Fibroblast of mammary gland (primary cell): ENCODE measurements at places on chromosomes 4 and X.
A peak's percentile ranks its signal among the peaks of the same experiment; 100 is the strongest.

- no peak for DNase-seq
These were observed 69.7 kb downstream of the TMEM154 start for GRCh38 chr4:152610131-152610530.

GRCh38 chr4:137610960-137611359 lies 78.7 kb upstream of the PCDH18 start:
- DNase-seq: peak; percentile 42

DNA sequence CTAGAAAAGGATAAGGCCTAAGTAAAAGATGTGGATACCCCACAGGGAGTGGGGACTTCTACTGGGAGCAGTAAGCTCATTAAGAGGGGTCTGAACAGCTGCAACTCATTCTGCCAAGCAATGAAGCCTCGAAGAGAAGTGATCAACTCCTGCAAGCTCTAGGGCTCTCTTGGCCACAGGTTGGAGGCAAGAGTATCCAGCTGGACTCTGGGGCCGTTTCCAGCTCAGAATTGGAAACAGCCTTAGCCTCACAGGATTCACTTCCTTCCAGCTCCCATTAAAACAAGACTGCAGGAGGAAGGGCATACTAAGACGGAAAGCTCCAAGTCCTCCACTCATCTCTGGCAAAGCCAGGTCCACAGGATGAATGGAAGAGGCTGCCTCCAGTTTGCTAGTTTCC lies 126.3 kb downstream of the ATG4A start:
- no peak for DNase-seq

GRCh38 chr4:35818520-35818919 lies 425.8 kb downstream of the ARAP2 start:
- no peak for DNase-seq

- DNase-seq: peak; percentile 85
These were observed 12.0 kb downstream of the EREG start for GRCh38 chr4:74376888-74377483.

DNA sequence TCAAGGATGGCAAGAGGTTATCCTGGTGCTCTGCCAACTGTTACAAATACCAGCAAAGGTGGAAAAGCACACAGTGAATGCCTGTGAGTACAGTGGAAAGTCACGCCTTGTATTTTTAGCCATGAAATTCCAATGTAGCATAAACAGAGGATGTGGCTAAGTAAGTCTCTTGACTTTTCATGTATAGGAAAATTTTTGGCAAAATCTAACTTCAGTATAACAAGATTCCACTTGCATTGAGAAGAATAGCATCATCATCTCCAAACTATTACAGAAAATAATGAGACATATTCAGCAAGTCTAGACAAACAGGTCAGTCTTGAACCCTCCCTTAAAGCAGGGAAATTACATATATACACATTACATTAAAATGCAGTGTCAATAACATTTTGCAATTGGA lies 7.9 kb downstream of the SLC10A6 start:
- DNase-seq: no peak

- DNase-seq: no peak
These were observed 135.0 kb downstream of the GPC3 start for GRCh38 chrX:133850399-133850798.

DNA sequence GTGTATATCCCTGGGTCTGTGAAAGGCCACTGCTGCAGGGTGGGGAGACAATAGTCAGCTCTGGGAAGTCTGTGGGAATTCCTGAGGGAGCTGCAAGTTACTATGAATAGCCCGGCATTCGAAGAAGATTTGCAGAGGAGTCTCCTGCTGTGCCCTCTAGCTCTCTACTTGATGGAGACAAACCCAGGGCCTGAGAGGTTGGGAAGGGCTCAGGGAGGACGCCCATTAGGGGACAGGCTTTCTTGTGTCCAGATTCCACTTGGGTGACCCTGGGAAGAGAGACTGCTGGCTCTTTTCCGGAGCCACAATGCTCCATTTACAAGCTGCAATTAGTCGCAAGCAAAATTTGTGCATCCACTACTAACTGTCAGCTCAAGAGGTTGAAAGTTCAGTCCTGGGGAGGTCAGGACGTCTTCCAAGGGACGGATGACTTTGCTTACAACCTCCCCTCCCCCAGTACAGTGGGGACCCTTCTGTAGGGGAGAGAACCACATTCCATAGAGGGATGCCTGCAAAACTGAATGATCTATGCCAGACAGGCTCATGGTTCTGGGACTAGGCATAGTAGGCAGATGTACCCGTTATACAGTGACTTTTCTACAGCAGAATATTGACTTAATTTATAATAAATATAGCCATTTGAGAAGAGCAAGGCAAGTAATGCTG lies 48.2 kb upstream of the PHOX2B start:
- DNase-seq: no peak

DNA sequence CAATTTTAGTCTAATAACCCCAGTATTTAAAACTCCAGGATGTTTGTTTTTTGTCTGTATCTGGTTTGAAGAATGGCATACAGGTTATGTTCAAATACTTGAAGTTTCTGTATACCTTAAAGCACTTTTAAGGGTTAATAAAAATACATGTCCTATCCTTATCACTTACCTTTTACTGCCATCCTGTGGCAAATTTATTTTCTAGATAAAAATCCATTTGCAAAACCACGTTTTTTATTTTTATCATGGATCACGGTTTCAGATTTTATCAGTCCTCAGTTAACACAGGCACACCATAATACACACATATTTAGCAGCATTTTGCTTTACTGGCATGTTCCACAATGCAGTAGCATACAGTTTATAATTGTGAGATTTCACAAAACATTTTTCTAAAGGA lies 113.3 kb upstream of the H2AZ1 start:
- DNase-seq: peak; percentile 17

GRCh38 chr4:137455647-137456321 lies 76.5 kb downstream of the PCDH18 start:
- no peak for DNase-seq

- DNase-seq: no peak
These were observed 64.6 kb downstream of the RHOH start for GRCh38 chr4:40261231-40262076.

- DNase-seq: peak; percentile 40
These were observed 174.1 kb downstream of the RBMX2 start for GRCh38 chrX:130575831-130576389.

DNA sequence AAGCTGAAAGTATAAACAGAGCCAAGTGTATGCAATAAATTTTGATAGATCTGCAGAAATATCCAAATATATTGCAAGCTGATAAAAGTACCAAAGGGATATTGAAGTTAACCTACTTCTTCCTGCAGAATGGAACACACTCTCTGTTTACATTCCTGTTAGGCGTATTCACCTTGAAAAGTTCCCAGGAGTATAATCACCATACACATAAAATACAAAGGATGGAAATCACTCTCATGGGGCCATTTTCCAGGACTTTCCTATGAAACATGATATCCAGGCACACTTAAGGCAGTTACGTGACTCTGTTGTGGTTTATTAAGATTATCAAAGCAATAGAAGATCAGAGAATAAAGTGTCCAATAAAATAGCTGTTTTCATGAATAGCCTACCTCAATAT lies 1142.3 kb downstream of the NLGN4X start:
- DNase-seq: no peak

- DNase-seq: peak; percentile 23
These were observed 147.6 kb downstream of the BCOR start for GRCh38 chrX:39950018-39950688.

- no peak for DNase-seq
These were observed 8.7 kb upstream of the ANK2 start for GRCh38 chr4:113040793-113041192.

DNA sequence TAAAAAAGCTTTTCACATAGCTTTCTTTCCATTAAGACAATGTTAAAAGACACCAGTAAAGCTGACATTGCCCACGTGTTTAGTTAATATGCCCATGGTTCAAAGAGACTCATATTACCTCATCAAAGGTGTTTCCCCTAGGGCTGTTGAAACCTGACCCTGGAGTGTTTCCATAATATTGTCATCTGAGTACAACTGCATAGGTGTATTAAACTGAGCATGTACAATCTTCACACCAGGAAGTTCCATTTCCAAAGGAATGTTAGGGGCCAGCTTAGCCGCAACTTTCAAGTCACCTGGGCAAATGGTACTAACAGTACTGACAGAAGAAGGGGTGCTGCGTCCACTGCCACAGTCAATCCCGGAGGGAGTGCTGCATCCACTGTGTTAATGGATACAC lies 27.1 kb downstream of the PDLIM3 start:
- DNase-seq: no peak

- DNase-seq: peak; percentile 56
These were observed 74.3 kb downstream of the FRAS1 start for GRCh38 chr4:78131403-78131802.

DNA sequence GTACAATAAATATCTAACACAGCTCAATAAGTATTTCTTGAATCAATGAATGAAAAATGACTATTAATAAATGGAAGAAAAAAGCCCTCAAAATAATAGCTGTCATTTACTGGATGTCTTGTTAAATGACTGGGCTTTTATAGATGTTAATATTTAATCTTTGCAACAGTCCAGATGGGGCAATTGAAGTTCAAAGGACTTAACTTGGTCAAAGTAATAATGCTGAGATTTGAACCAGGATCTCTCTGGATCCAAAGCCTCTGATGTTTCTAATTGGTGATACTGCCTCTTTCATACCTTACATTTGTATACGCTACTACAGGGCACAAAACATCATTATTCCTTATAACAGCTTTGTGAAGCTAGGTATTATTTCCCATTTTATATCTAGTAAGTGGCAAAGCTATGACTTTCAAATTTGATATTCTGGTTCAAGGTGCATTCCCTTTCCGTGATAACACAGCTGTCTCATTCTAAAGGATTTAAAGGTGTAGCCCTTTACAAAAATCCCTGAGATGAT lies 72.6 kb downstream of the DCK start:
- DNase-seq: no peak

DNA sequence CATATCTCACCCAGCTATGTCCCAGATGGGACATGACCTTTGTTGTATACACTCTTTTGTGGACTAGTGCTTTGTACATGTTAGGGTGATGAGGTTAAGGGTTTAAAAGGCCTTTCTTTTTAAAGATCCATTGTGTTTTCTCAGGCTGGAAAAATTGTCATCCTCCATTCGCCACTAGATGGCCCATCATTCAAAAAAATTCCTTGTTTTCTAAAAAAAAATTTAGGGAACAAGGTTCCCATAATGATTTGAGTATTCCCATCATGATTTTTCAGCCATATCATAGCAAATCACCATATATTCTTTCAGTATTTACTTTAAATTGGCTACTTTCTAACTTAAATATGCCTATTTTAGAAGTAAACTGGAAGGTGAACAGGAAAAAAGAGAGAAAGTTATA lies 91.9 kb upstream of the TMEM164 start:
- peak; percentile 24 for DNase-seq

DNA sequence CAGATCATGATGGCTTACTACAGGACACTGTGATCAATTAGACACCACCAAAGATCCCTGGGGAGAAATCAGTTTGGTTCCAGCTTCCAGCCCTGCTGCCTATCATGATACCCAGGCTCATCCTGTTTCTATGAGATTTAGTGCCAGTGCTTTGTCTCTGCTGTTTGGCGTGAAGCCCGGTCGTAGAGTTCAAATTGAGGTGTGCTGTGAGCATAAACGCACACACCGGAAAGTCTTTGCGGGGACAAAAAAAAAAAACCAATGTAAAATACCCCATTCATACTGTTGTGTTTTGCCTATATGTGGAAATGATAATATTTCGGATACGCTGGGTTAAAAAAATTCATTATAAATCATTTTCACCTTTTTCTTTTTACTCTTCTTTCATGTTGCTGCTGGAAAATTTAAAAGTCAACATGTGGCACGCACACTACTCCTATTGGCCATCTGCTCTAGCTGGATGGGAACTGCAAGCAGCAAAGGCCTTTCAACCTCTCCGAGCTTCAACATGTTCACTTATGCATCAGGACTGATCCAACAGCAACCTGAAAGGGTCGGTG lies 607 bp upstream of the DKC1 start:
- DNase-seq: no peak

DNA sequence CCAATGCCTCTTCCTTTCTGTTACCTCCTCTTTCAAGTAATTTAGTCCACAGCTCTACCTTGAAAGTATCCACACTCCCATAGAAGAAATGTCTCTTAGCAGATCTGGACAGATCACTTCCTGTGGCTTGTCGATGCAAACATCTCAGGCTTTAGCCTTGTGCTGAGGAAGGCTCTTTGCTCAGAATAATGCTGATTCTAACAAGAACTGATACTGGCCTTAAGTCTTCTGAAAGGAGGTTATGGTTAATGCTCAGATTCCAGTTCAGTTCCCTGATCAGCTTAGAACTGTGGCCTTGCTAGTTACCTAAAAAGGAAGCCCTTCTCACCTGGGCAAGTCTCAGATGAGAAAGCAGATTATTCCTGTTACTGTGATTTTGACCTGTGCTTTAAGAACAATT lies 230.1 kb upstream of the FAT4 start:
- DNase-seq: no peak

DNA sequence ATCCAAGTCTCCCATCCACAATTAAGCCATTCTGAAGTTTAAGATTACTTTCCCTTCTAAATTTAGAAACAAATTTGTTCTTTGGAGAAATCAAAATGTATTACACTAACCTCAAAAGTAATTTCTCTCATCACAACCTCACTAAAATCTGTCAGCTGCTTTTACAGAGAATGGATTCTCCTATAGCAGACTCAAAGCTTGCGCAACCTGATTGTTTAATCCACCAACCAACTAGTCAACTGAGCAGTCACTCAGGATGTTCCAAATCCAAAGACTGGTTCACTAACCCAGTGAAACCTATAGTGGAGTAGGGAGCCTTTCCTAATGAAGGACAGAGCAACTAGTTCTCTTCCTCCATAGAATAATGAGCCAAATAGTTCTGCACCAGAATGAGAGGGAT lies 44.3 kb downstream of the RCHY1 start:
- DNase-seq: no peak

DNA sequence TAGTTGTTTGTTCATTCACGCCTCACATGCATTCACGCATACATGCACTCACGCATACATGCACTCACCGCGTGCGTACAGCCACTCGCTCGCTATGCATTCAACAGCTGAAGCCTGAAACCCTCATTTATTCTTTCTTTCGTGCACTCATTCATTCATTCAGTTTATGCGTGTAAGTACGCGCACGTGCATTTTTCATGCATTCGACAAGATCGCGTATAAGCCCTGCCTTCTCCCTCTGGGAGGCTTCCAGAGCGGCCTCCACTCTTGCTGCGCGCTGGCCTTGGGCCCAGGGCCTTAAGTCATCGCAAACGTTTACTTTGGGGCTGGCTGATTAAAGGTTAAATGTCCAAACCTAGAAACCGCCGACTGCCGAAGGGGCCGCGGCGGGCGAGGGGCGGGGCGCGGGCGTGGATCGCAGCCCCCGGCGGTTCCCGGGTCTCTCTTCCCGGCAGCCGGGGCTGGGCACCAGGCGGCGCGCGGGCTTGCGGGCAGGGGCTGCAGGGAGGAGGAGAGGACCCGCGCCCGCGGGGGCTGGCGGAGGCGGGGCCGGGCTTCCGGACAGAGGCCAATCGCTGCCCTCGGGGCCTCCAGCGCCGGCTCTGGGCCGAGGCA lies at the start of gene GYG2:
GYG2 (plus strand) TSS at position 587 of the 615 bp plus-strand sequence. CDS start 1,259 bp downstream, outside the sequence.
- DNase-seq: peak; percentile 39

DNA sequence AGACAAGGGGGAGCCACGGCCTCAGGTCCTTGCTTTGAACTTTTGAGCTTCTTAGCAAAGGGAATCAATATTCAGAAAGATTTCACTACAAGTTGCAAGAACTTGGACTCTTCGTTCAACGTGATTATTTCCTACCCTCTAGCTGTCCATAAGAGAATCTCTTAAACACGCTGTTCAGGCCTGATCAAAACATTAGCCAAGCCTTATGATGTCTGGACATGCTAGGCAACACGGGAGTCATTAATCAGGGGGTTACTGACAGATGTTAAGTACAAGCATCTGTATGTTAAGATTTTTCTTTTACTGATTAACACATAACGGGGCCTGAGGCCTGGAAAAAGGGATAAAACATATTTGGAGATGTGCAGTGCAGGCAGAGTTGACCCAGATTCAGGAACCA lies 138.9 kb upstream of the IL1RAPL2 start:
- no peak for DNase-seq
